ENCODE measurements at places on chromosomes 4 and X.

- no peak for DNase-seq
Measured at GRCh38 chr4:151331276-151332042, 6.1 kb upstream of the SH3D19 start.

- no peak for DNase-seq
Measured at GRCh38 chr4:48472794-48473193, 10.3 kb upstream of the SLC10A4 start.

DNA sequence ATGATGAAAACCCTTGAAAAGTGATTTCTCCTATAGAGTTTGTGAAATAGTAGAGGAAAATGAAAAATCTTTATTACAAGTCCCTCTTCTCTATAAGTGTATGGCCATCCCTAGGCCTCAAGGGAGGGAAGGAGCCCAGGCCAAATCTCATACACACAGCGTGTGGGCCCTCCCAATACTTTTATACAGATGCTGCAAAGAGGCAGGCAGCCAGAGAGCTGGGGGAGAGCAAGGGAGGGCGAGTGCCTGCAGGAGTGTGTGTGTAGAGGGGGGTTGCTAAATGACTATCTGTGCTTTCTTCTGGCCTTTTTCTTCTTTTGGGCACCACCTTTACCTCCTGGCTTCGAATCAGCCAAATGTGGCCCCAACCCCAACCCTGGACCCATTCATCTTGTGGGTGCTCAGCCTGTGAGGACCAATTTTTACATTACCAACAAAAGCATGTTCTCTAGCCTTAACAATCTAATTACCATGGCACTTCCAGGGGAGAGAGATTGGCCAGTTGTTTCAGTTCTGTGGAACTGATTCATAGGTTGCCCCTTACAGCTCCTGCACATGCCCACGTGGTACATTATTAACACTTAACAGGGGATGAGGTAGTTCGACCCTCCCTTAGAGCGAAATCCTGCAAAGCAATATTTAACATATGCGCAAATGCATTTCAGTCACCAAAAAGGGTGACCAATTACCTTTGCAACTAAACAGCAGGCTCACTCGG, 2.0 kb downstream of the GPC3 start:
- no peak for DNase-seq

DNA sequence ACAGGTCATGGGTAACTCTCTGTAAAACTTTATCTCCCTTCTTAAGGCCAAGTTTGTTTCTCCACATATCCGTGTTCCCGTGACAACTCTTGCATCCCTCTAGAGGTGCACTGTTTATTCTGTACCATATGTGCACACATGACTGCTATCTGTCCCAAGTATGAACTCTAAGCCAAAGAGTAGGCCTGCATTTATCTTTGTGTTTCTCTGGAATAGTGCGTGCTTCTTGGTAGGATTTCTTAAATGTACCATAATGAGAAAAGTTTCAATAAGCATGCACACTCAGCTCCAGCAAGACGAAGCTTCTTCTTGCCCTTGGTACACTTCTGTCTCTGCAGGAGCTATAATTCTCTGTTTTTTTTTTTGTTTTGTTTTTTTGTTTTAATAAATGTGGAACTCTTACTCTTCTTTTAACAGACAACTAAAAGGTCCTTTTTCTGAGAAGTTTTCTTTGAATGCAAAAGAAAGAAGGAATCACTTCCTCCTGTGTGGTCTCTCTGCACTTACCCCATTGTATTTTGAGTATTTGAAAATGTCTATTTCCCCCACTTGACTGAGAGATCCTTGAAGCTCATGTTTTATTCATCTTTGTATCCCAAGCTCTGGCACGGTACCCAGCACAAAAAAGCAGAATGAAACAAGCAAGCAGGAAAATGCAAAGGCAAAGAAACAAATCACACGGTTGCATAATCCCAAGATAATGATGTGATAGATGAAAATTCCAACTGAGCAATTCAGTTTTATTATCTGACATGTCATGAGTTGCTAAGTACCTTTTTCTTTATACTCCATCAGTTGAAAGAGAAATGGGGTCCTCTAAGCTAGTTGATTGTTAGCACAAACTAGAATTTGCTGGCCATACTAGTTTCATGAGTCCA, 521.9 kb upstream of the BOD1L1 start:
- DNase-seq = no peak

- DNase-seq = no peak
Measured at GRCh38 chr4:159101988-159102621, 774 bp upstream of the RAPGEF2 start.

DNA sequence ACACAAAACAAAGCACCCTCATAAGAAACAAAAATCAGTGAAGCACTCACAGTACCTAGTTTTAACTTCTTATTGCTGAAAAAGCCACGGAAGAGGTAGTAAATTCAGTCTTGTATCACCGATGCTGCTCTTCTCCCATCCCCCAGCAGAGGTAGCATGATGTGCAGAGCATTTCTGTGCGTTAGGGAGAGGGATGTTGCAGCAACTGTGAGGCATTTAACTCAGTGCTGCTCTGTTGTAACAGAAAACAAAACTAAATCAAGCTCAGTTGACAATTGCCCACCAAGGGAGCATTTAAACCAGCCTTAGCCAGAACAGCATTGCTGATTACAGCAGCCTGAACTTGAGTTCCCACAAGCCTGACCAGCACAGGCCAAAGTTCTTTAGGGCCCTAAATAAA, 1279.7 kb upstream of the ADGRL3 start:
- no peak for DNase-seq

DNA sequence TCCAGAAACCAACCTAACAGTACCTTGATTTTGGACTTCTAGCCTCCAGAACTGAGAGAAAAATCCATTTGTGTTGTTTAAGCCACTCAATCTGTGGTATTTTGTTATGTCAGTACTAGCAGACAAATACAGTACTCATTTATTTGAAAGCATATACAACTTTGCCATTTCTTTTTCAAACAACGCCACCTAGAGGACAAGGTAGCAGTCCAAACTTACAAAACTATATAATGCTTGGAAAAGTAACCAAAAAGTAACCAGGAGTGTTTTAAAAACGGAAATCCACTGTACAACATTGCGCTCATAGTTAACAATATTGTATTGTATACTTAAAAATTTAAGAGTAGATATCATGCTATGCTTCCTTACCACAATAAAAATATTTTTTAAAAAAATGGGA, 37.0 kb upstream of the FGF13 start:
- no peak for DNase-seq

- no peak for DNase-seq
Measured at GRCh38 chr4:107071108-107071507, 35.0 kb upstream of the DKK2 start.

- no peak for DNase-seq
Measured at GRCh38 chrX:124524852-124525251, 178.5 kb downstream of the SH2D1A start.

DNA sequence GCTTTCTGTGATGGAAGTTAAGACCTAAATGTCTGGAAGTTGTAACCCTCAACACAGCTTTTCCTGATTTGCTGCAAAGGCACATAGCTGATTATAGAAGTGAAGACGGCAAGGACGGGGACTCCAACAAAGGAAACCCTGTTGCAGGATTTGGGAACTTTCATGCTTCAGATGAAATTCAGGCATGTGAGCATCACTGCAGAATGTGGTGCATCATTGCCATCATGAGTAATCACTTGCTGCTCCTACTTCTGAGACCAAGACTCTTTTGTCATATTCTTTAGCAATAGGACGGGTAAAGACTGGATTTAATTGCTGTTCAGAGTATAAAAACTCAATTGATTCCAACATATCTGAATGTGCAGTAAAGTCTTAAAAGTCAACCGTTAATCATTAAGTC, 35.8 kb downstream of the YIPF6 start:
- no peak for DNase-seq

DNA sequence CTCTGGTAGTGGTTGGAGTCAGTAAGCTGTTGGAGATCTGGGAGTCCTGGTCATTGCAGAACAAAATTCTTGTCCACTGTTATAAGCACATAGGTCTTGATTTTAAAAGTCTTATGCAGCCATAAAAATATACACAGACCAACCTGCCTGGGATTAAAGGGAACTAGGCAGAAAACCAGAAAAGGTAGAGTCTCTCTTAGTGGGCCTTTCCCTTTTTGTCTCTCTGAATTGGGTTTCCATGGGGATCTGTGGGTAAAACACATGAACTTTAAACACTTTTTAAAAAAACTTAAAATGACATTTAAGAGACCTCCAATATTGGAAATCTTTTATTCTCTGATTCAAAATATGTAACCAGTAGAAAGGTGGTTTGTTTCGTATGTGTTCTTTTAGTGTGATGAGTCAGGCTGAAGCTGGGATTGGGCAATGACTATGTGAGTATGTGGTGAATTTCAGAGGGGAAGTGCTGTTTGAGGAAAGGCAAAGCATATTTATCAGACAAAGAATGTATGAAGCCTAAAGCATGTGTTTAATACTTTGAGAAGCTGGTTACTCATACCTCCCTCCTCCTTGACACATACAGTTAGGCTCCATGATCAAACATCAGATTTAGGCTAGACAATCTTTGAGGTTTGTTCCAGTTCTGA, 29.6 kb downstream of the SLC16A2 start:
- no peak for DNase-seq

DNA sequence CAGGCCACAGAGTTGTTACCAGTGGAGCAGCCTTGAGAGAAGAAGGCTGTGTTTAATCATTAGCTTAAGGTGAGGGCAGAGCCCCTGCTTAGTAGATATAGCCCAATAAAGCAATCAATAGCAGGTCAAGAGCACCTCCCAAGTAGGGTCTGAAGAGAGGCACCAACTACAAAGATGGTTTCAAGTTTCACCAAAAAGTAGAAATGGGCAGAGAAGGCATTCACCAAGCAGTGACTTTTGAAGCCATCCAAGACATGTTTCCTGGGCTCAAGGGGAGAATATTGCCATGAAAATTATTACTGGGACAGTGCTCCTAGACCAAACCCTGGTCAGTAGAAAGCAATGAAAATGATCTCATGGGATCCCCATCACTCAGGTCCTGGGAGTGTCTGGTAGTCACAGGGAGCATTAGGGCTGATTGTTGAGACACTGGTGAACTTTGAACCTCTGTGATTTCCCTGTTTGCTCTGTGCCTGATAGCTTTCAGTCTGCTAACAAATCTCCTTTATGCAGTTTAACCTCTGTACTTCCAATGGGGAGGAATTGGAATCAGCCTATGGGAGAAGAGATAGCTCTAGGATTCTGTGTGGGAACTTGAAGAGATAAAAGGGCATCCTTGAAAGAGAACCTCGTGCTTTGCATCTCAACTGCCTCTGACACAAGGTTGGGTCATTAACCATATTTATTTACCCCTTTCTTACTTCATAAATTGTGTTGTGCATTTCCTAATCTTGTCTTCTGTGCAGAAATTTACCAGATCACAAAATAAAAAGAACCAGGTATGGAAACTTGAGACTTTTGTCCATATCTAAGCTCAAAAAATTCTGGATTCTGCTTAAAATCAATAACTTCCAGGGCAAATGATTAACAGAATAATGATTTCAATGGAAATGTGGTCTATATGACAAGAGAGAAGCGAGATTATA, 9.3 kb upstream of the OTC start:
- no peak for DNase-seq

DNA sequence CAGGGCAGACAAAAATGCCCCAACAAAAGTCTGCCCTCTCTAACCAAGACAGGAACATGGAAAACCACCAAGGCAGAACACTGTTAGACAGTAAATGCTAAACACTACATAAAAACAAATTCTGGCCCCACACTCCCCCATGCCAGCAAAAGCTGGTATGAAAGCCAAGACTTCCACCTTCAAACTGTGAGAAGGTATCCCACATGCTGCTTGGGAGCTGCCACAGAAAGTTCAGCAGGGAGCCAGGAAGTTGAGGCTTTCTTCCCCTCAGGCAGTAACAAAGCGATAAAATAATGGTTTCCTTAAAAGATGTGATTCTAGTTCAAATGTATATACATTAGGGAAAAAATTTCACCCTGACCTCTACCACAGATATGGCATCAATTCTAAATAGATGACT, 770.4 kb upstream of the NDST4 start:
- no peak for DNase-seq

DNA sequence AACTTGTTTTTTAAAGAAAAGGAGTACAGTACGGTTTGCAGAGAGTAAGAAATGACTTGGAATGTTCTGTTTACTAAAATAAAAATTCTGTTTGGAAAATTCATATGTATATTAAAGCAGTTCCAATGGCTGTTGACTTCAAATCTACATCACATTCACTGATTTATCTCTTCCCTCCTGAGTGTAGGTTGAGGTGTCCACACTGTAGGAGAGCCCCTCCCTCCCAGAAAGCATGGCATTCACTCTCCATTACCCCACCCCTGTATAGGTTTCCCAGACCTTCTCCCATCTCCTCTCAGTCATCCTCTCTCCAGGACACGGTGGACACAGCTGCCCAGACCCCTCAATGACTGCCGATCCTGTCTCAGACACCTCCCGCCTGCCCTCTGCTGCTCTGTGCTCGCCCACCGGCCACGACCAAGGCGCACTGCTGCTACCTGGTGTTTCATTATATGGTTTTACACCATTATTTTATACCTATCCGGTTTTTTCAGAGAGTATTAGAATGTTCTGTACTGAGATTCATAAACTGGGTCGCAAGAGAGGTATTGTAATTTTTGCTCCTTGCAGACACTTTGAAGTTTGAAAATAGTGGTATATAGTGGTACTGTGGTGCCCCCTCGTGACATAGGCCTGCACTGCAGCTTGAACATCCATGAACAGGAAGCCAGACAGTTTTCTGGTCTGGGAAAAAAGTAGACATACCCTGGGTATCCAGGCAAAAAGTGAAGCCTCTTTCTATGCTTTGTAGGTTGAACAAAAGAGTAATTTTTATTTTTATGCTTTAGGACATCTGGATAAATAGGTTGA, 38.8 kb upstream of the BEX4 start:
- peak; percentile 46 for DNase-seq

DNA sequence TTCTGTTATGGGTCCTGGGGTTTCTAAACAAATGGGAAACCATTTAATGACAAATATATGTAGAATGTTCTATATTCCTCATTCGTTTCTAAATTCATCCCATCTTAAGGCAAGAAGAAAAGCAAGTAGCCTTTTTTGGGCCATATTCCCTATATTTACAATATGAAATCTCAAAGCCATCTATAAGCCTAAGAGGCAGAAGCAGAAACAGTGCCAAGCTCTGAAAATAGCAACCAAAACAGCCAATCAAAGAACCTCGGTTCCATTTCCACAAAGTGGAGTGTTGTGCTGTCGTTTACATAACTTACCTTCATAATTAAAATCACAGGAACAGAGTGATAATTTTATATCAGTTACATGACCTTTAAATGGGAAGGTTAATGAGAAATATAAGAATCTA, 330.6 kb upstream of the GATB start:
- no peak for DNase-seq

- peak; percentile 32 for DNase-seq
Measured at GRCh38 chr4:48138936-48139335, 4.9 kb upstream of the TXK start.

DNA sequence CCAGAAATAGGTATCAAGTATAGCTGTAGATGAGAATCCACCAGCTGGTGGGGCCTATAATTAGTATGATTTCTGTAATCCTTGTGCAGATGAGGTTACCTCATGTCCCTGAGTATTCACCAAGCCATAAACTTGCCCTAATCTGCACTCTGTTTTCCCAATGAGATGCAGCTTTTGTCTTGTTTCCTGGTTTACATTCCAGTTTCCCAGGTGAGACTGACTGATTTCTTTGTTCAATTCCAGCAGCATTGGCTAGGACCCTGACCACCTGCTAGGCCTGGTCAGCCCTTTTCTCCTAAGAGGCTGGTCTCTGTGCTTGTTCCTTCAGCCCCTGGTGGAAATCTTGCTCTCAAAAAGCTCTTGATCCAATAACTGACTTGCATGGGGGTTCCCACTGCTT, 44.6 kb downstream of the GABRB1 start:
- DNase-seq = no peak

- DNase-seq = no peak
Measured at GRCh38 chrX:118109065-118109464, 7.5 kb downstream of the KLHL13 start.

GRCh38 chr4:164937576-164938270, 39.7 kb downstream of the TRIM61 start:
- DNase-seq = no peak

Measured in T-helper 1 cell (primary cell).